ENCODE measurements at places on chromosomes 7 and 10.

GRCh38 chr10:9096288-9096687 is 1041.8 kb downstream of the GATA3 start:
- no peak for DNase-seq

DNA sequence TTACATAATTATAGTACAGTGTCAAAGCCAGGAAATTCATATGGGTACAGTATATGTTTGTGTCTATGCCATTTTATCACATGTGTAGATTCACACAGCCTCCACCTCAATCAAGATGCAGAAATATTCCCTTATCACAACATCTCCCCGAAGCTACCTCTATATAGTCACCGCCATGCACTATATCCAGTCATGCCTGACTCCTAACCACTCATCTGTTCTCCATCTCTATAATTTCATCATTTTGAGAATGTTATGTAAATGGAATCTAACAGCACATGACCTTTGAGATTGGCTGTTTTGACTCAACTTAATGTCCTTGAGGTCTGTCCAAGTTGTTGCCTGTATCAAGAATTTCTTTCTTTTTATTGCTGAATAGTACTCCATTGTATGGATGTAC is 22.3 kb upstream of the SLC25A13 start:
- DNase-seq: no peak

DNA sequence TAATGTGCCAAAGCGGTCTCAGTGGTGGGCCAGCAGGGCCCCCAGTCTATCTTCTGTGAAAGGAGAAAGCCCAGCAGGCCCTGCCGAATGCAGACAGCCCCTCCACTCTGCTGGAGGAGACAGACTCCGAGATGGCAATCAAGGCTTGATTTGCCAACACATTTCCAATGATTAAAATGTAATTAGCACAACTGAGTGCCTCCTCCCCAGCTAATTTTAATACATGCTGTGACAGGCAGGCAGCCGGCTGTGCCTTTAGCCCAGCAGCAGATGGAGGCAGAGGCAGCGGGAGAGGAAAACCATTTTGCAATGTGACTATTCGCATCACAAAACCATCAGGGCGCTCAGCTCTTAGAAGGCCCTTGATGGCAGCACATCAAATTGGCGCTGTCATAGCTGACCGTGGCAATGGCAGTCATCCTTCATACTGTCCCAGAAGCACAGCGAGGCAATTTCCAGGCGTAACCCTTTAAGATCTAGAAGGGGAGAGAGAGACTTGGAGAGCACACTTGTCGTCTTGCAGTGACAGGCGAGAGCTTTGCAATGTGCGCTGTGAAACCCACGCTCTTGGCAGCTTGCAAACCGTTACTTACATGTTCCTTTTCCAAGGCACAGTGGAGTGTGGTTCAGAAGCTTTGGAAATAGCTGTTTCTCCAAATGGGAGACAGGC is 714.8 kb upstream of the GALNT17 start:
- DNase-seq: no peak

- no peak for DNase-seq
Measured at GRCh38 chr7:155856656-155857055, 44.4 kb upstream of the SHH start.

DNA sequence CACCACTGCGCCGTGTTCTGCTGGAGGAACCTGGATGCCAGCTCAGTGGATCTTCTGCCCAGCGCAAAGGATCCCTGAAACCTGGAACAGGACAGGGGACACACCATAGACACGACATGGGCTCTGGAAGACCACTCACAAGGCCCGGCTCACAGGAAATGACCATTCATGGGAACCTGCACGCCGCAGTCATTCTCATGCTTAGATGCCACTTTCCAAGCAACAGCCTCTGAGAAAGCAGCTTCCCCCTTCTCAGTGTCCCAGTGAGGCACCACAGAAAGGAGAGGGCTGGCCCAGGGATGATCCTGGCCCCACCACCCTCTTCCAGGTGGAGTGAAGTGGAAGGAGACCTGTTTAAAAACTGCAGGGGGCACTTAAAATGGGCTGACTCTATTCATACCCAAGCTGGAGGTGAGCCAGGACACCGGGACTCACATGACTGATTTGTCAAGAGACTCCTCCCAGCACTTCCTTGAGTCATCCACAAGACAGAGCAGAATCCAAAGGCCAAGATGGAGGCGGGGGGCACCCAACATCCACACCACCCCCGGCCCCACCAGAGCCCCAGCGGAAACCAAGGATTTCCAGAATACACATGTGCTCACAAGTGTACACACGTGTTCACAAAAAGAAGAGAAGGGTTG is 11.2 kb downstream of the CTBP2 start:
- no peak for DNase-seq

DNA sequence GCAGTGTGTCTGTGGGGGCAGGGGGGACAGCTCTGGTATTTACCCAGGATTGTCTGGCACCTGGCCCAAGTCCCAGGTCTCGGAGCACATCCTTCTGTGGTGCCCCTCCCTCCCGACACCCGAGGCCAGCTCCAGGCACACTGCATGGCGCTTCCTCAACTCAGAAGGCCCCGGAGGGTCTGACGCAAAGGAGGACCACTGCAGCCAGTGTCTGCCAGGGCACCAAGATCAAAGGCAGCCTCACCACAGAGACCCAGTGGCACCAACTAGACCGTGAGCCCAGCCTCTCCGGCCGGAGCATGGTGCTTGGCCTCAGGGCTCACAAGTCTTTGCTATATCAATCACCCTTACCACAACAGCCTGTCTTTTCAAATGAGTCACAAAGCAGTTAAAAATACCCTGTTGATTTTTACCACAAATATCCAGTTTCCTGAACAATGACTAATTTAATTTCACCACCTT is 99.3 kb upstream of the DDC start:
- no peak for DNase-seq

GRCh38 chr7:66859794-66860645 is 61.0 kb upstream of the TMEM248 start:
- DNase-seq: no peak

GRCh38 chr7:52843436-52843835 is 192.0 kb upstream of the POM121L12 start:
- no peak for DNase-seq

DNA sequence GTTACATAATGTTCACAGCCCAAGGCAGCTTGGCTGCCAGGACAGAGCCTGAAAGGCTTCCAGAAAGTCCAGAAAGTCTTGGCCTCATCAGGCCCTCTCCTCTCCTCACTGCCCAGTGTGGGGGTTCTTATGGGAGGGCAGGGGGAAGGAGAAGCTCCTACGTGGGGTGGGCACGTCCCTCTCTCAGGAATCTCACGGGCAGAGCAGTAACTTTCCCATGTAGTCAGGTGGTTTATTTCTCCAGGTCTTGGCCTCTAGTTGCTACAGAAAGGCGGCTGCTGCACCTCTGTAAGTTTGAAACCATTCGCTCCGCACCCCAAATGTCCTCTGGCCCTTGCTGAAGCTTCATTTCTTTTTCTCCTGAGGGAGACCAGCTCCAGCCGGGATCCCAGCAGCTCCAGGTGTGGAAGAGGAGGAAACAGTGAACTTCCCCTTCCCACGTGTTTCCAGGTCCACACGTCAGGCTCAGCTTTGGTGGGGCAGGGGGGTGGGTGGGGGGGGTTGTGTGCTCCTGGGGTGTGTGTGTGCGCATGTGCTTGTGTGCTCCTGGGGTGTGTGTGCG is 320.3 kb downstream of the WDR37 start:
- no peak for DNase-seq

GRCh38 chr10:35452847-35453246 is 116.5 kb downstream of the CCNY start:
- DNase-seq: no peak

DNA sequence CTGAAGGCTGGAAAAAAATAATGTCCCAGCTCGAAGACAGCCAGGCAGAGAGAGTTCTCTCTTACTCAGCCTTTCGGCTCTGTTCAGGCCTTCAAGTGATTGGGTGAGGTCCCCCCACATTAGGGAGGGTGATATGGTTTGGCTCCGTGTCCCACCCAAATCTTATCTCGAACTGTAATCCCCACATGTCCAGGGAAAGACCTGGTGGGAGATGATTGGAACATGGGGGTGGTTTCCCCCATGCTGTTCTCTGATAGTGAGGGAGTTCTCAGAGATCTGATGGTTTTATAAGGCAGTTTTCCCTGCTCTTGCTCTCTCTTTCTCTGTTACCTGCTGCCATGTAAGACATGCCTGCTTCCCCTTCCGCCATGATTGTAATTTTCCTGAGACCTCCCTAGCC is 36.6 kb upstream of the LEP start:
- DNase-seq: no peak

- DNase-seq: no peak
Measured at GRCh38 chr7:106057962-106058927, 53.9 kb downstream of the SYPL1 start.

DNA sequence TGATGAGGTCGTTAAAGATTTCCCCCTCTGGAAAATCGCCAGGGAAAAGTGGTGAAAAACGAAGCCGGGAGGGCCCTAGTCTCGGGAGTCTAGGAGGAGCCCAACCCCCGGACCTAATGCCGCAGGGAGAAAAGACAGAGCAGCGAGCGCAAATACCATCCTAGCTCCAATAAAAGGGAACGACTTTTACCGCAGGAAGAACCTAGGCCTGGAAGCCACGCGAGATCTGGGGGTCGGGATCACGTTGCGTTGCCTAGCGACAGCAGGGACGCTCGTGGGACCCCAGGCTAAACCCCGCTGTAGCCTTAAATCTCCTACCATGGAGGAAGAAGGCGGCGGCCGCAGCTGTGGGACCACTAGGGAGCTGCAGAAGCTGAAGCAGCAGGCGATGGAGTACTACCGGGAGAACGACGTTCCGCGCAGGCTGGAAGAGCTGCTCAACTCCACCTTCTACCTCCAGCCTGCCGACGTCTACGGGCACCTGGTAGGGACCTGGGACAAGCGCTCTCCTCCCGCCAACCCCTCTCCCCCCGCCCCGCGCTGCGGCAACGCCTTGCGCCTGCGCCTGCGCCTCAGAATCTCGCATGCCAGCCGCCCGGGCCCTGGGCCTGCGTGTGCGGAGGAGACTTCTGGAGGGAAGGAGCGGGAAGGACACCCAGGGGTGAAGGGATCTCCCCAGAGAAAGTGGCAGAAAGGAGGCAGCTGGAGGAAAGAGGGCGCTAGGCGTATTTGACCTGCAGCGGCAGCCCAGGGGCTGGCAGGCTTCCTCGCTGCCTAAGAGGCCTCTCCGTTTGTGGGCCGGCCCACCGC is at the start of gene ENO4:
ENO4 (plus strand) TSS at position 252 of the 810 bp plus-strand sequence; CDS start at position 320, 68 bp downstream.
- peak; percentile 88 for DNase-seq

GRCh38 chr7:54738737-54739136 is 20.3 kb downstream of the SEC61G start:
- no peak for DNase-seq

DNA sequence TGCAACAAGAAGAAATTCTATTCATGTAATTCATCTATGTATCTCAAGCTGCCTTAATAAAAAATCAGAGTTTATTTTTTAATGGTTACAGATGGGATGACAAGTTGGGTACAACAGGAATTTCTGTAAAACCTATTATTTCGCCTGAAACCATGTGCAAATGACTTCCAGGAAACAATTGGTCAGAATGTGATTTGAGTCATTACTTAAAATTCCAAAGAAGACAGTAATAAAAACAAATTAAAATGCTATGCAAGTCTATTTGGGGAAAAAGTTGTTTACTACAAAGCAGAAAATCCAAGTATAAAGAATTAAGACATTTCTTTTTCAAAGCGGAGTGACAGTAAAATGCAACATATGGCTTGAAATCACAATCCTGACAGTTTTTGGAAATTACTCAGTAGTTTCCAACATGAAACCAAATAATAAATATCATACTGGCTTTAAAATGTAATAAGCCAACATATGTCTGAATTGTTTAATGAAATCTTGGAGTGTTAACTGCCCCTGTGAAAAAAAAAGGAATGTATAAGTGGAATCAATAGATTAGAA is 41.5 kb upstream of the SEMA3C start:
- no peak for DNase-seq

DNA sequence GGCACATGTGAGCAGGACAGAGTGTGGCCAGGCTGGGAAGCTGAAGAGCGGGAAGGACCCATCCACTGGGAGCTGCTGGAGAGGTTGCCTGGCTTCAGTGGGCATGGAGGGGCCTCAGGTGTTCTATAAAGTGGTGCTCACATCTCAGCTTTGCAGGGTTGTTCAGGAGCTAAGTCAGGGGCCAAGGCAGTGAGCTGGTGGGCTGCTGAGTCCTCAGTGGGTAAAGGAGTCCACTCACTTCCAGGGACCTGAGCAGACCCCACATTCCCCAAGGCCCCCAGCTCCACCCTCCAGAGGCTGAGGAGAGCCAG is 28.8 kb upstream of the C10orf53 start:
- no peak for DNase-seq

GRCh38 chr7:42972699-42973500 is 40.7 kb downstream of the MRPL32 start:
- peak; percentile 32 for DNase-seq

DNA sequence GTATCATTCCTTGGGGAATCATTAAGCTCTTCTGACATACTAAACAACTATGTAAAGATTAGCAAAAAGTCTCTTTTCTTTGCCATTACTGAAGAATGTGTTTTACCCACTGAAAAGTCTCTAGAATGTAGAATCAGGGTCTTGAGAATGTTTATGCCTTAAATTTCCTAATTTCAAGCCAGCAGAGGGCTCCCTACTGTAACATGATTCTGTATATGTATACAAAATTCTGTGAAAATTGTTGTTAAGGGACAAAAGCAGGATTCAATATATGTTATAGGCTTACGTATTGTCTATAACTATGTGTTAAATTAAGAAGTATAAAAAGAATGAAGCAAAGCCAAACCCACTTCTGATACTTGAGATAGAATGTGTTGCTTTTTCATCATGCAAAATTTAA is 296.9 kb upstream of the DGKB start:
- no peak for DNase-seq

GRCh38 chr7:90599892-90600555 is 3.9 kb downstream of the CDK14 start:
- DNase-seq: no peak

DNA sequence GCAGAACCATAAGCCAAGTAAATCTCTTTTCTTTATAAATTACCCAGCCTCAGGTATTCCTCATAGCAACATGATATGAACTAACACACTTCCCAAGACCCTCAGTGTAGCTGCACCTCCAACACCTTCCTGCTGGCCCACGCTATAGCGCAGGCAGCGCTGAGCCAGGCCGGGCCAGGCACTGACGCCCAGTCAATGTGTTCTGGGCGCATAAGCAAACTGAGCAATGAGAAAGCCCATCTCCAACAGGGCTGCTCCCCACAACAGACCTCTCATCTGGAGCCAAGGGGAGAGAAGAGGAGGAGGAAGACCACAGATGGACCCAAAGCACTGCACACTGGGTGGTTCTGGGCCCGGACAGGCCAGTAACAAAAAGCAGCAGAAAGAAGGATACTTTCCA is 40.8 kb downstream of the FAM53B start:
- no peak for DNase-seq

- DNase-seq: peak; percentile 19
Measured at GRCh38 chr7:29177963-29178600, 16.5 kb upstream of the CHN2 start.

GRCh38 chr10:19767876-19768275 is 48.4 kb upstream of the PLXDC2 start:
- no peak for DNase-seq

GRCh38 chr10:77993620-77994019 is 35.7 kb downstream of the POLR3A start:
- no peak for DNase-seq

Measured in muscle of arm (tissue), 14 donors.